Lung (tissue), 17 donors: ENCODE measurements at places on chromosomes 2 and 18.
A peak's percentile ranks its signal among the peaks of the same experiment; 100 is the strongest.

DNA sequence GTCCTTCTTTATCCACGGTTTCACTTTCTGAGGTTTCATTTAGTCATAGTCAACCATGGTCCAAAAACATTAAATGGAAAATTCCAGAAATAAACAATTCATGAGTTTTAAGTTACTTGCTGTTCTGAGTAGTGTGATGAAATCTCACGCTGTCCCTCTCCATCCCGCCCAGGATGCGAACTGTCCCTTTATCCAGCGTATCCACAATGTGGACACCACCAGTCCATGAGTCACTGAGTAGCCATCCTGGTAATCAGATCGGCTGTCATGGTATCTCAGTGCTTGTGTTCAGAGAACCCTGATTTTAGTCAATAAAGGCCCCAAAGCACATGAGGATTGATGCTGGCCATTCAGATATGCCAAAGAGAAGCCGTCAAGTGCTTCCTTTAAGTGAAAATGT, 3.7 kb downstream of the SP140L start:
- no peak overlapping the region for H3K27ac ChIP-seq
- no peak for DNase-seq
- peaks cover 4% of the 10 kb centered on the region for H3K4me1 ChIP-seq
- H3K4me3 ChIP-seq = no peak overlapping the region
- no peaks in the 10 kb centered on the region for H3K36me3 ChIP-seq
- no peaks in the 10 kb centered on the region for H3K27me3 ChIP-seq

- no peak overlapping the region for H3K27ac ChIP-seq
- no peaks in the 10 kb centered on the region for H3K4me1 ChIP-seq
- peaks cover 1% of the 10 kb centered on the region for H3K36me3 ChIP-seq
- no peak overlapping the region for H3K4me3 ChIP-seq
- DNase-seq = no peak
- no peaks in the 10 kb centered on the region for H3K27me3 ChIP-seq
Measured at GRCh38 chr2:69241664-69242514, 145.1 kb downstream of the GFPT1 start.

GRCh38 chr18:34710458-34710914, 388 bp downstream of the DTNA start:
- no peaks in the 10 kb centered on the region for H3K36me3 ChIP-seq
- DNase-seq = peak; percentile 67
- no peak overlapping the region for H3K4me3 ChIP-seq

DNA sequence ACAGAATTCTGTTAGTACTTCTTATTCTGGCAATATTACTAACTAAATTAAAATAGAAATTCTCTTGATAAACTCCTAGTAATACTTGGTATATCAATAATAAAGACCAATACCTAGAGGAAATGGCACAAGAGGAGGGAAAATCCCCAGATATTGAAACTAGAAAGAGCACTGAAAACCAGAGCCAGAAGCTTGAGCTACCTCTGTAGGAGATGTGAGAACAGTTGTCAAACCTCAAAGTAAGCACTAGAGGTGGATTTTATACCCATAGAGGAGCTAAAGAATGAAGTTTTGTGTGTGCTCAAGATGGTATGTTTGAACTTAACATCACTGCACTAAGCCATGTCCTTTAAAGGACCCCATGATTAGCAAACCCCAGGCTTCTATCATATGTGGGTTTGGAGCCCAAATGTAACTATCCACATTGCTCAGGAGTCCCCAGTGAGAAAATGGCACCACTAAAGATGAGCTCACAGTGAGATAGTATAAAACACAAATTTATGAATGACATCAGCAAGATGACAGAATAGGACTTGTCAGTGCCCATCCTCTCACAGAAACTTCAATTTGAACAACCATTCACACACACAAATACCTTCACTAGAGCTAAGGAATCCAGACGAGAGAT, 122.1 kb downstream of the PKP4 start:
- no peak overlapping the region for H3K4me3 ChIP-seq
- H3K27ac ChIP-seq = no peak overlapping the region
- peaks cover 6% of the 10 kb centered on the region for H3K4me1 ChIP-seq
- H3K27me3 ChIP-seq = no peaks in the 10 kb centered on the region
- H3K36me3 ChIP-seq = peaks cover 8% of the 10 kb centered on the region

DNA sequence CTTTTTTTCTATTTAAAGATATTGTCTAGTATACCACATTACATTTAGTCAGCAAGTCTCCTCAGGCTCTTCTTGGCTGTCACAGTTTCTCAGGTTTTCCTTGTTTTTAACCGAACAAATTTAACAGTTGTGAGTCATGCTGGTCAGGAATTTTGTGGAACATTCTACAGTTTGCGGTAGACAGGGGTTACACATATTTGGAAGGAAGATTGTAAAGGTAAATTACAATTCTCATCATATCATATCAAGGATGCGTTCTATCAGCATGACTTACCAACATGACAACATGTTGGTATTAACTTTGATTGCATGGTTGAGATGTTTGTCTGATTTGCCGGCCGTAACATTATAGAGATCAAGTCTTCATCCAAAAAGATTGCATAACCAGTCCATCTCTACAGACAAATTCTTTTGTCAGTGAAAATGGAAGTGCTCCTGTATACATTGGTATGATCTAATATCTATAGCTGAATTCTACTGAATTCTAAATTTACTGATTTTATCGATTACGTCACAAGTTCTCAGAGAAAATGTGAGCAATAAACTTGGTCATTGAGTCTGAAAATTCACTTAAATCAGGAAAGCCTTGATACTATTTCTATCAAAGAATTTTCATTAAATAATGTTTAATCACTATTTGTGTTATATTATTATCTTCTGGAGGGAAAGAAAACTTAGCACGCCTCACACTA, 664.4 kb upstream of the SLC8A1 start:
- no peaks in the 10 kb centered on the region for H3K4me1 ChIP-seq
- no peak overlapping the region for H3K27ac ChIP-seq

DNA sequence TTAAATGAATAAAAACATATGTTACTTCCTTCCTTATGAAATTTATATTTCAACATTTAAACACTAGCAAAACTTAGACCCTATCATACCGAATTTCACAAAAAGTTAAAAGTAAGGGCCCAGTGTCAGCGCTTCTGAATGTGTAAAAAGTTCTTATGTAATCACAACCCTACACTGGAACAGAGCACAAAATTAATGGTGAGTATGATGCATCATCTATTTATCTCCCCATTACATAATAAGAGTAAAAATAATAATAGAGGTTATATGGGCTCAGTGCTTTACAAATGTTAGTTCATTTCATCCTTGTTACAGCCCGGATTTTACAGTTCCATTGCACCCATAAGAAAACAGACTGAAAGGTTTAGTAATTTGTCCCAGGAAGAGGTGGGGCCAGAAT, 144.9 kb upstream of the POU3F3 start:
- H3K4me3 ChIP-seq = no peak overlapping the region
- no peaks in the 10 kb centered on the region for H3K36me3 ChIP-seq
- no peak for DNase-seq
- H3K27me3 ChIP-seq = peaks cover under 1% of the 10 kb centered on the region
- no peak overlapping the region for H3K27ac ChIP-seq
- no peaks in the 10 kb centered on the region for H3K4me1 ChIP-seq

DNA sequence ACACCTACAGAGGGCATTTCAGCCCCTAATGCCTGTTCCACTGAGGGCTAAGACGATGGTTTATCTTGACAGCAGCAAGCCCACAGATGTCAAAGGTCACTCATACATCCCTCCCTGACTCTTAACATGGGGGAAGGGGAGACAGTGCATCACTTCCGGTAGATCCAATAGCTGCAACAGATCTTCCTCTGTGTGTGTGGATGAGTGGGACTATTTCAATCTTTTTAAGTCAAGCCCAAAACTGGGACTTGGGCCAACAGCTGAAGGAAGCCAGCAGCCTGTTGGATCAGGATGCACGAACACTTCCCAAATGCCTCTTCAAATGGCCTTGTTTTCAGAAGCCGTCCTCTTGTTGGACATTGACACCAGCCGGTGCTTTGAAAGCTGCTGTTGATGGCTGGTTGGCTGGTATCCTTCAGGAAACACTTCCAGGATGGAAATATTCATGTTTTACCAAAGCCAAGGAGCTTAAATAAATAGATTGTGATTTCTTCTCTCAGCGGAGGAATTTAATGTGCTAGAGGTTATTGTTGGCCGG, 59.2 kb downstream of the IL1R2 start:
- peaks cover 48% of the 10 kb centered on the region for H3K4me1 ChIP-seq
- peak; percentile 100 for DNase-seq
- no peak overlapping the region for H3K4me3 ChIP-seq

DNA sequence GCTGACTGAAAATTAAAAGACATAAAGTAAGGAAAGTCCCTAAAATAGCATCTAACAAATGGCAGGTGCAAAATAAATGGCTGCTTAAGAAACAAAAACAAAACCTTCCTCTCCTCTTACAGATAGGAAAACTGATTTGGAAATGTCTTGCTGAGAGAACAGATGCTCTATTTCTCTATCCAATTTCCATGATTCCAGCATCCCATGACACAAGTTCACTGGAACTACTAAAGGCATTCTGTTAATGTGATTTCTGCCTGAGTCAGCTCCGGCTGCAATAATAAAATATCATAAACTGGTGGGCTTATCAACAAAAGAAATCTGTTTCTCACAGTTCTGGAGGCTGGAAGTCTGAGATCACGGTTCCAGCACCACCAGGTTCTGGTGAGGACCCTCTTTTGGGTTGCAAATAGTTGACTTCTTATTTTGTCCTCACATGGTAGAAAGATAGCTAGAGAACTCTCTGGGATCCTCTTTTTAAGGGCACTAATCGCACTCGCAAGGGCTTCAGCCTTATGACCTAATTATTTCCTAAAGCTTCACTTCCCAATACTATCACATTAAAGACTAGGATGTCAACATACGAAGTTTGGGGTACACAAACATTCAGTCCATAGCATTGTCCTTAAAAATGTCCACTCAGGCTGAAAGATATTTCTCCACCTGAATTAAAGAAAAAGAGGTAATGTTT, 78.2 kb upstream of the GALNT3 start:
- no peak for DNase-seq
- no peak overlapping the region for H3K27ac ChIP-seq
- H3K4me3 ChIP-seq = no peak overlapping the region

GRCh38 chr2:224261326-224261725, 140.6 kb downstream of the FAM124B start:
- H3K36me3 ChIP-seq = no peaks in the 10 kb centered on the region
- no peak overlapping the region for H3K4me3 ChIP-seq
- H3K27ac ChIP-seq = no peak overlapping the region

- H3K36me3 ChIP-seq = peaks cover 25% of the 10 kb centered on the region
Measured at GRCh38 chr2:135870571-135870970, 5.7 kb downstream of the MCM6 start.

DNA sequence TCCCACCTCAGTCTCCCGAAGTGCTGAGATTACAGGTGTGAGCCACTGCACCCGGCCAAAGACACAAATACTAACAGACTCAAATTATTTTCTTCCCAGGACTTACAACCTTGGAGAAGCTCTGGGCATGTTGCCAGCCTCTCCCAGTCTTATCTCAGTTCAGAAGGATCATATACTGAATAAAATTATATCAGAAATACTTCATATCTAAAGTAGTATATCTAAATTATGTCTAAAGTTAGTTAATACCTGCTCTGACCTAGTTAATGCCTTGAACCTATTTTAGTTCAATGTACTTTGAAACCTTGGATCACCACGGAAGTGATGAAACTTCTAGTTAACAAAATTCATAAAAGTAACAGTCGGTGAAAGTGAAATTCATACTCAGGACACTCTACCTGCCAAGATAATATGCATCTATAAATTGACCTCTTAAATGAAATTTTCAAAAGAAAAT, 34.4 kb upstream of the CYBRD1 start:
- no peak overlapping the region for H3K27ac ChIP-seq
- no peaks in the 10 kb centered on the region for H3K4me1 ChIP-seq
- no peaks in the 10 kb centered on the region for H3K36me3 ChIP-seq
- no peak for DNase-seq
- no peak overlapping the region for H3K4me3 ChIP-seq
- H3K27me3 ChIP-seq = no peaks in the 10 kb centered on the region

GRCh38 chr18:36128530-36128870, 640 bp downstream of the SLC39A6 start:
- H3K4me3 ChIP-seq = peak overlapping the region; percentile 97
- H3K27me3 ChIP-seq = no peaks in the 10 kb centered on the region
- H3K4me1 ChIP-seq = peaks cover 17% of the 10 kb centered on the region
- H3K27ac ChIP-seq = no peak overlapping the region
- peak; percentile 29 for DNase-seq

- H3K4me3 ChIP-seq = no peak overlapping the region
- no peaks in the 10 kb centered on the region for H3K4me1 ChIP-seq
- no peak for DNase-seq
- peaks cover 17% of the 10 kb centered on the region for H3K36me3 ChIP-seq
- no peak overlapping the region for H3K27ac ChIP-seq
Measured at GRCh38 chr18:80132180-80132812, 23.2 kb downstream of the ADNP2 start.

DNA sequence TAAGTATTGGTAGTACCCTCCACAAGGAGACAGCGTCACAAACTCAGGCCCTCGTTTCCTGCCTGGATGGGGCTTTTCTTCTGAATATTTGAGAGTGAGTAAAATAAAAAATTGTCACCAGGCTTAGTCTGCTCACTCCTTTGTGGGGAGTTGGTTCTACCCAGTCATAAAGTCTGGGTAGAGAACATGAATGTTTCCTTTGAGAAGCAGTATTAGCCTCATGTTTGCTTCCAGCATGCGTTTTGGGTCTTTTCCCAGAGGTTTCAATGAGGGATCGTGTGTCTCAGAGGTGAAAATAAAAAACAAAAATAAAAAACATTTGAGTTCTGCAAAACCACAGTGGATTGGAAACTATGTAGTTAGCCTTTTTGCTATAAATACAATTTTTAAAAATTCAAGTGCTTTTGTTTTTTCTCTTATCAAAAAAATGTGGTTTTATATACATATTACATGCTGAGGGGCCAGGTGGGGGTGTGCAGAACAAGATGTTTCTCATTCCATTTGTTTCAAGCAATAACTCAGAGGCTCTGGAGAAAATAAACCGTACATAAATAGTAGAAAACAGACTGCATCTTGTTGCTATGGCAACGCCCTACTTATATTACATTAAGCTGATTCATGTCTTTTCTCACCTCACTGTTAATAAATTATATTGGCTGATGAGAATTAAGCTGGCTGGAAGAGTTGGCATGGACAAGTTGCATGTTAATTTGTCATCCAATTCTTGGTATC, 225.4 kb upstream of the FBXO11 start:
- H3K4me1 ChIP-seq = peaks cover 18% of the 10 kb centered on the region
- H3K4me3 ChIP-seq = no peak overlapping the region
- H3K27me3 ChIP-seq = no peaks in the 10 kb centered on the region
- no peak overlapping the region for H3K27ac ChIP-seq

DNA sequence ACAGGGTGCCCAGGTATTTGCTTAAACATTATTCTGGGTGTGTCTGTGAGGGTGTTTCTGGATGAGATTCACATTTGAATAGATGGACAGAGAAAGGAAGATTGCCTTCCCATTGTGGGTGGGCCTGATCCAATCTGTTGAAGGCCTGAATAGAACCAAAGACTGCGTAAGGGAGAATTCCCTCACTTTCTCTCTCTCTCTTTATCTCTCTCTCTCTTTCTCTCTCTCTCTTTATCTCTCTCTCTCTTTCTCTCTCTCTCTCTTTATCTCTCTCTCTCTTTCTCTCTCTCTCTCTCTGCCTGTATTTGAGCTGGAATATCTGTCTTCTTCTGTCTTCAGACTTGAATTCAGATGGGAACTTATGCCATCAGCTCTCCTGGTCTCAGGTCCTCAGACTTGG, 148.4 kb downstream of the FAM124B start:
- no peak for DNase-seq
- H3K27me3 ChIP-seq = no peaks in the 10 kb centered on the region
- no peaks in the 10 kb centered on the region for H3K4me1 ChIP-seq
- no peaks in the 10 kb centered on the region for H3K36me3 ChIP-seq
